Metanephros (tissue), 2 donors: ENCODE measurements at places on chromosomes 3 and 15. TPM values are rescaled to one million over a fixed set of nuclear protein-coding genes. Genes with fewer than 3 reads are reported as not detected.

Gene CLDN18
- total RNA-seq = 0.29 TPM

Gene ADAMTS17
- total RNA-seq = 5.1 TPM

Gene GCHFR
- 26.7 TPM for total RNA-seq

Gene CRABP1
- total RNA-seq = 13.6 TPM

Gene SLC24A1
- 10.2 TPM for total RNA-seq

Gene INAFM2
- total RNA-seq = 10.1 TPM

Gene BHLHE40
- total RNA-seq = 117 TPM

Gene KLHDC8B
- total RNA-seq = 39.2 TPM

Gene PTX3
- 5.1 TPM for total RNA-seq

Gene ARHGEF26
- 12.0 TPM for total RNA-seq

Gene HIGD2B
- not detected for total RNA-seq

Gene AGBL1
- 9.9 TPM for total RNA-seq

Gene CPN2
- total RNA-seq = 0.12 TPM

Gene CCK
- 0.82 TPM for total RNA-seq

Gene ZFYVE19
- total RNA-seq = 26.6 TPM

Gene CCDC54
- total RNA-seq = not detected

Gene SLC30A4
- total RNA-seq = 9.6 TPM

Gene CAMKV
- 0.18 TPM for total RNA-seq

Gene FOXL2NB
- total RNA-seq = not detected

Gene TMEM212
- not detected for total RNA-seq

Gene ACP3
- total RNA-seq = 79.9 TPM

Gene PLOD2
- 93.2 TPM for total RNA-seq

Gene ANKRD63
- 0.58 TPM for total RNA-seq

Gene VGLL3
- total RNA-seq = 7.5 TPM

Gene MASP1
- 8.5 TPM for total RNA-seq

Gene MON1A
- total RNA-seq = 8.7 TPM
